Osteoblast (primary cell): ENCODE measurements at places on chromosomes 5 and 9. TPM values are rescaled to one million over a fixed set of nuclear protein-coding genes. Genes with fewer than 3 reads are reported as not detected.

GRCh38 chr5:111401906-111402305, 110.4 kb downstream of the STARD4 start:
- DNase-seq: peak; percentile 69

GRCh38 chr9:98529841-98530240, 178.9 kb downstream of the GABBR2 start:
- no peak for DNase-seq

DNA sequence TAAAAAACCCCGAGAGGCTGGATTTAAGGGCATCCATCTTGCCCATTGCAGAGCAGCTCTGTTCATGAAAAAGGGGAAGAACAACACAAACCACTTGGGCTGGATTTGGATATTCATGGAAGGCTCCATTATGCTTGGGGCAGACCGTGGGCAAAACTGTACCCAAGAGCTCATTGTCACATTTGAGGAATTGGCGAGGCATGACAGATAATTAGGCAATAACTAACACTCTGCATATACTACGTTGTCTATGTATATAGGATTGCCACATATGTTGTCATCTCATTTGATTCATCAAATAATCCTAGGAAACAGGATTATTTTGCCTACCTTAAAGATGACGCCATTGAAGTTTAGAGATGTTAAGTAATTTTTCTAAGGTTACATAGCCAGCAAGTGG, 255.4 kb downstream of the SMARCA2 start:
- DNase-seq: no peak

The MOB3B gene
- under 0.01 TPM in 2 replicates for total RNA-seq

GRCh38 chr9:27664121-27664779, 91.0 kb upstream of the C9orf72 start:
- DNase-seq: no peak

The CSNK1A1 gene
- 444 and 497 TPM in 2 replicates for total RNA-seq

GRCh38 chr9:99544526-99544925, 277.2 kb upstream of the NR4A3 start:
- DNase-seq: no peak

The S1PR3 gene
- 2.7 and 3.3 TPM in 2 replicates for total RNA-seq

The CREB3 gene
- 56.6 and 64.8 TPM in 2 replicates for total RNA-seq

GRCh38 chr5:158020555-158021418, 161.8 kb upstream of the CLINT1 start:
- no peak for DNase-seq

The CSF2 gene
- total RNA-seq: not detected in 2 replicates

DNA sequence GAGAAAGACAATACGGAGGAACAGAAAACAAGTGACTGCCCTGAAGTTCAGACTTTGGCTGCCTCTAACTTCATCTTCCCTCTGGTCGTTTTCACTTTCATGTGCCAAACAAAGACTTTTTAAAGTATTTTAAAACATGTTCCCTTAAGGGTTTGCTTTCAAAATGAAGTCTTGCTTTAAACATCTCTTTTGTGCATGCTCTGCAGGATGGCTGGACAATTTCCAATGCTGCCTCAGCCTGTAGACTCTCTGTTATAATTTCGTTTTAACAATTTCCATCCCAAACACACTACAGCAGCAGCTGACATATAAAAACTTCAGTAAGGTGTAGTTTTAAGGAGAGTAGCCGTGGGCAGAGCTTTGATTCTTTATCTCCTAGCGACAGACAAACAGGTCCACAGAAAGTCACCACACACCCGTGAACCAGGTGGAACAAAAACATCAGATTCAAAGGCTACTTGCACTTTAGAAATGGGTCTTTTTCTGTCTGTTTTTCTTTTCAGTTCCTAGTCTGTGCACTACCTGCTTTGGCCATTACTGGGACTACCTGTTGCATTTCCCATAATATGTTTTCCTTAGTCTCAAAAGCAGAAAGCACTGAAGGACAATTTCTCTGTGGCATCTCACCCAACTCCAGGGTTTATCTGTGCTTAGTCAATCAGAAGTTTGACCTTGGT, 308.9 kb downstream of the DTWD2 start:
- no peak for DNase-seq

GRCh38 chr5:78691084-78691960, 42.8 kb upstream of the LHFPL2 start:
- no peak for DNase-seq

DNA sequence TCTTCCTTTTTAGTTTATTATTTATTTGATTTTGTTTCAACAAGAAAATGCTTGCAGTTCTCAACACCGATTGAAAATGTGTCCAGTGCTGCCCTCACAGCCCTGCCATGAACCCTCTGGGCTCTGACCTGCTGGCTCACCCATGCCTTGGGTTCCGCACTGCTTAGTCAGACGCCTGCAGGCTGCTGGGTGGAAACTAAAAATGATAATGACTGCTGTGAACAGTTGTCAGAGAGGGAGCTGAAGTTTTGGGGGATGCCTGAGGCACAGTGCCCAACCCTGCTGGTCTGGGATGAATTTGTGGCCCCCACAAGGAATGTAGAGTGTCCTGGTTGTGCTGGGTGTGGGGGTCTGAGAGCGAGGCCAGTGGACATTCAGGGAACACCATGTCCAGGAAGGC, 22.2 kb upstream of the CFAP157 start:
- DNase-seq: peak; percentile 96

The C9 gene
- total RNA-seq: 0.36 TPM in 1 of 2 replicates, not detected in the other

The AIF1L gene
- total RNA-seq: under 0.01 TPM in 1 of 2 replicates, not detected in the other

- DNase-seq: no peak
Measured at GRCh38 chr9:127128341-127129072, 6.1 kb upstream of the ANGPTL2 start.

The PCDHGA3 gene
- 2.4 and 2.9 TPM in 2 replicates for total RNA-seq

GRCh38 chr5:1636981-1637638, 113.3 kb upstream of the LPCAT1 start:
- DNase-seq: no peak

- DNase-seq: no peak
Measured at GRCh38 chr5:24645483-24645882, 705 bp upstream of the CDH10 start.

DNA sequence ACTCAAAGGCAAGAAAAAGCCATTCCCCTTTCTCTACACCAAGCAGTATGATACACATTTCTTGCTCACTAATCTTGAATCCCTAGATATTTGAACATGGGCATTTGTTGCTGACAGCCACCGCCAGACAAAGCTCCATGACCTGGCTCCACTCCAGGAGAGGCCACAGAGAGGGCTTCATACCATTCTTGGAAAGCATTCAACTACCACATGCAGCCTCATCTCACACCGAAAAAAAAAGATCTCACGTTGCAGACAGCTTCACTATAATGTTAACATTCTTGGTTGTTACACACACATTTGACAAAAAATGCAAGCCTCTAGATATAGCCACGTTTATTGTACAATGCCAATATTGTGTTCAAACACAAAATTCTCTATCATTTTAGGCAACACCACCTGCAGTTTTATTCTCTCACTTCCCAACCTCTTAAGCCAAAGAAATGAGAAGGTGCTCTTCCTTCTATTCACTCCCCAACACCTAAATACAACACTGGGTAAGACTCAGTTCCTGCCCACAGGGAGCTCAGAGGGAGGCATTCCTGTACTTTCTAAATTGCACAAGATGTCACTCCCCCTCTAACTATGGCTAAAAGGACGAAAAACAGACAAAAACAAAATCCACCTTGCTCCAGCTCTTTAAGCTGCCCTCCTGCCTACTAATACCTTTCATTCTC, 222.4 kb downstream of the TSSK1B start:
- no peak for DNase-seq

The ATP10B gene
- not detected in 2 replicates for total RNA-seq

DNA sequence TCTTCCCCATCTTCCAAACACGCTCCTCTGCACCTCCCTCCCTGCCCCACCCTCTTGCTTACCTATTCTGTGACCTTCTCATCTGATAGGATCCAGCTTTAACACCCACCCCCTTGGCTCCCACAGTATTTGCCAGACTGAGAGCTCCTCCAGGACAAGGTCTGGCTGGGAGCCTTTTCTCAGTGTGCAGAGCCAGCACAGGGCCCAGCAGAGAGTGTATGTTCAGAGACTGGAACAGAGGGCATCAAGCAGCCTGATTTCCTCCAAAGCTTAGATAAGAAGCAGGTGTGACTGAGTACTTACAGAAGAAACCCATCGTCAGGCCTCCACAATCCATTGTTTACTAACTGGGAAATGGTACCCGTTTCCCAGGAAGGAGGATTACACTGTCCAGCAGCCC, 26.6 kb downstream of the LHX6 start:
- no peak for DNase-seq

The DPYSL3 gene
- total RNA-seq: 80.4 and 119 TPM in 2 replicates

The PGM5 gene
- total RNA-seq: 0.36 and 1.2 TPM in 2 replicates

The ECSCR gene
- 0.36 TPM in 1 of 2 replicates, not detected in the other for total RNA-seq

- peak; percentile 19 for DNase-seq
Measured at GRCh38 chr9:6277417-6277816, 50.8 kb upstream of the TPD52L3 start.

DNA sequence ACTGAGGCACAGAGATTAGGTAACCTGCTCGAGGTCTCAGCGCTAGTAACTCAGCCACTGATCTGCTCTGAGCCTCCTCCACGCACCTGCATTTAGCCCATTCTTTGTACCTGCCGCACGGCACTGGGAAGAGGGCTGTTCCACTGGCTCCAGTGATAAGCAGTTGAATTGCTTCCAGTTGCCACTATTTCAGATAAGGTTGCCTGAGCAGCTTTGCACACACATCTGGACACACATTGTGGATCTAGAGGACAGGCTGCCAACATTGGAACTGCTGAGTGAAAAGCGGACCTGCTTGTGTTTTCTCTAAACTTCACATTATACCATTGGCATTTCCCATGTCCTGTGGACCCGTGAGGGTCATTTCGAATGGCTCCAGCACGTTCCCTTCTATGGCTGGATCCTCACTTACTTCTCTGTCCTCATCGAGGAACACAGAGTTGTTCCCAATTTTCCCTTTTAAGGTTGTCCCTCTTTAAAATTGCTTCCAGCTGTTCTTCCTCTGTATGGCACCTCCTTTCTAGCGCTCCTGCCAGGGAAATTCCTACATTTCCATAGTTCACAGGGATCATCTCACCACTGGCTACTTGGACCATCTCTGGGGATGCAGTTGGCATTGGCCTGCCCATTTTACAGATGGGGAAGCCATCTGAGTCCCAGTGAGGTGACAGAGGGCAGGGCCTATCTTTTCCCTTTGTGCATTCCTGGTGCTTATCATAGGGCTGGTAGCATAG, 45.9 kb upstream of the RPL26L1 start:
- no peak for DNase-seq

GRCh38 chr5:135973323-135974020, 18.7 kb upstream of the LECT2 start:
- DNase-seq: peak; percentile 21

DNA sequence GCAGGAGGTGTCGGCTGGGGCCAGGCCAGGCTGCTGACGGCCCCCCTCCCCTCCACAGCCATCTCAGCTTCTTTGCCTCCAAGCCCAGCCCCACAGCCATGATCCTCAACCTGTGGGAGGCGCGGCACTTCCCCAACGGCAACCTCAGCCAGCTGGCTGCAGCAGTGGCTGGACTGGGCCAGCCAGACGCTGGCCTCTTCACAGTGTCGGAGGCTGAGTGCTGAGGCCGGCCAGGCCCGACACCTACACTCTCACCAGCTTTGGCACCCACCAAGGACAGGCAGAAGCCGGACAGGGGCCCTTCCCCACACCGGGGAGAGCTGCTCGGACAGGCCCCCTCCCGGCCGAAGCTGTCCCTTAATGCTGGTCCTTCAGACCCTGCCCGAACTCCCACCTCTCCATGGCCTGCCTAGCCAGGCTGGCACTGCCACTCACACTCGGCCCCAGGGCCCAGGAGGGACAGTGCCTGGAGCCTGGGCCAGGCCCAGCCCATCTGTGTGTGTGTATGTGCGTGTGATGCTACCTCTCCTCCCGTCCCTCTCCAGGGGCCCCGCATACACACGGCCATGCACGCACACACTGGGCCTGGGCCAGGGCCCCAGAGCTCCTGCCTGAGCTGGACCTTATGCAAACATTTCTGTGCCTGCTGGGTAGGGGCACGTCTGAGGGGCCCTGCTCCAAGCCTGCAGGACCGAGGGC, 19.3 kb downstream of the HK3 start:
- peak; percentile 77 for DNase-seq

The CXXC5 gene
- 186 and 210 TPM in 2 replicates for total RNA-seq

The SOX30 gene
- total RNA-seq: under 0.01 TPM in 2 replicates

- DNase-seq: no peak
Measured at GRCh38 chr9:20611691-20612287, 10.5 kb downstream of the MLLT3 start.

The SPINK13 gene
- total RNA-seq: not detected in 2 replicates

- no peak for DNase-seq
Measured at GRCh38 chr5:102742215-102742614, 12.9 kb upstream of the PAM start.

The C9orf50 gene
- under 0.01 and 0.36 TPM in 2 replicates for total RNA-seq

The LHX3 gene
- total RNA-seq: under 0.01 TPM in 1 of 2 replicates, not detected in the other

- DNase-seq: no peak
Measured at GRCh38 chr9:2299156-2299842, 284.2 kb downstream of the SMARCA2 start.

DNA sequence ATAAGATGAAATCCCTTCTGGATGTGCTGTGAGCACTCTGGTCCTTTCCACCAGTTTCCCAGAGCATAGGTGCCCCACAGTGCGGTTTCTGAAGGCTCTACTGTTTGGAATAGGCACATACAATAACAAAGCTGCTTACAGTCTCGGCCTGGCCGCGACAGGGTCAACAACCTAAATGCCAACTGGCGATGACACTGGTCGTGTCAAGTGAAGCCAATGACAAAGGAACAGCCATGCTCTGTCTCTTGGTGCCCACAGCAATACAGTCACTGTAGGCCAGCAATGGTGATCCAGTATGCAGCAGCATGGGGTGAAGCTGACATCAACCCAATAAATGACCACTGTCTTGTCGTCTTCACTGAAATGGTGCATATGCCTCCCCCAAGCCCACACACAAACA, 47.8 kb upstream of the EQTN start:
- DNase-seq: no peak

The PKD2L2 gene
- under 0.01 TPM in 1 of 2 replicates, not detected in the other for total RNA-seq

DNA sequence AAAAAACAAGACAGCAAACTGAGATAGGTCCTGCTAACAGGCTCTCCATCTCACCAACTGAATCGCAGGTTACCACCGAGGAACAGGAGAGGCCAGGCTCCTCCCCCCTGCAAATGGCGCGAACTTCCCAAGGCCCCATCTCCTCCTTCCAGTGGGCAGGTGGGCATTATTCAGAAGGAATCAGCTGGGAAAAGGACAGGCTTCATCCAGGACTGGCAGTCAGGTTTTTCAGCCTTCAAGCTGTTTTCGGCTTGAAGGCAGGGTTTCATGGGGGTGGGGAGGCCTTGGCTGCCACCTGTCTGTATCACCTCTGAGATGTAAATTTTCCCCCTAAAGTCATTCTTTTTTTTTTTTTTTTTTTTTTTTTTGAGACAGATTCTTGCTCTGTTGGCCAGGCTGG, 79.4 kb downstream of the SFXN1 start:
- DNase-seq: no peak

DNA sequence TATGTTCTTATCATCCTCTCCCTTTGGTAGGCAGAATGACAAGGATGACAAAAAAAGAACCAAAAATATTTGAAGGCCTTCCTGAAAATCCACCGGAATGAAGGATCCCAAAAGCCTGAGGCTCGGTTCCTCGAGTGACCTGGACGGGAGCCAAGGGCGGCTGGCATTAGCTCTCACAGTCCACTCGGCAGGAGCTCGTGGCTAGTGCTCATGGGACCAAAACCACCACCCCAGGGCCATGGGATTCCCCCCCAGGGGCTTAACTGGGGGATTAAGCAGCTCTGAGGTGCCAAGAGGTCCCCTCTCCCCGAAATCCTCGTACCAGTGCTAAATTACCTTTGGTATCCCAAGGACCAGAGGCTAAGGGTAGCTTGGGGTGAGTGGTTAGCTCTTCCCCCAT, 586 bp upstream of the PDZD2 start:
- no peak for DNase-seq

GRCh38 chr9:127178686-127179632, 56.5 kb upstream of the ANGPTL2 start:
- DNase-seq: peak; percentile 32

- DNase-seq: no peak
Measured at GRCh38 chr5:39413771-39414170, 11.0 kb downstream of the DAB2 start.
